ENCODE measurements at places on chromosomes 16 and 17.

GRCh38 chr16:49127103-49127502 is 154.5 kb downstream of the CBLN1 start:
- no peak for DNase-seq

DNA sequence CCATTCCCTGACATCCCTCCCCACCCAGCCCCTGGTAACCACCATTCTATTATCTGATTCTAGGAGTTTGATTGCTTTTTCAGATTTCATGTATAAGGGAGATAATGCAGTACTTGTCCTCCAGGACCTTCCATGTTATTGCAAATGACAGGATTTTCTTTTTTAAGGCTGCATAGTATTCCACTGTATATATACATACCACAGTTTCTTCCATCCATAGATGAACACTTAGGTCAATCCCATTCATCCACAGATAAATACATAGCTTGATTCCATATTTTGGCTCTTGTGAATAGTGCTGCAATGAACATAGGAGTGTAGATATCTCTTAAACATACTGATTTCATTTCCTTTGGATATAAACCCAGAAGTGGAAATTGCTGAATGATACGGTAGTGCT is 183.3 kb downstream of the CEP112 start:
- no peak for DNase-seq

GRCh38 chr17:8836821-8837562 is 30.5 kb downstream of the PIK3R6 start:
- no peak for DNase-seq

DNA sequence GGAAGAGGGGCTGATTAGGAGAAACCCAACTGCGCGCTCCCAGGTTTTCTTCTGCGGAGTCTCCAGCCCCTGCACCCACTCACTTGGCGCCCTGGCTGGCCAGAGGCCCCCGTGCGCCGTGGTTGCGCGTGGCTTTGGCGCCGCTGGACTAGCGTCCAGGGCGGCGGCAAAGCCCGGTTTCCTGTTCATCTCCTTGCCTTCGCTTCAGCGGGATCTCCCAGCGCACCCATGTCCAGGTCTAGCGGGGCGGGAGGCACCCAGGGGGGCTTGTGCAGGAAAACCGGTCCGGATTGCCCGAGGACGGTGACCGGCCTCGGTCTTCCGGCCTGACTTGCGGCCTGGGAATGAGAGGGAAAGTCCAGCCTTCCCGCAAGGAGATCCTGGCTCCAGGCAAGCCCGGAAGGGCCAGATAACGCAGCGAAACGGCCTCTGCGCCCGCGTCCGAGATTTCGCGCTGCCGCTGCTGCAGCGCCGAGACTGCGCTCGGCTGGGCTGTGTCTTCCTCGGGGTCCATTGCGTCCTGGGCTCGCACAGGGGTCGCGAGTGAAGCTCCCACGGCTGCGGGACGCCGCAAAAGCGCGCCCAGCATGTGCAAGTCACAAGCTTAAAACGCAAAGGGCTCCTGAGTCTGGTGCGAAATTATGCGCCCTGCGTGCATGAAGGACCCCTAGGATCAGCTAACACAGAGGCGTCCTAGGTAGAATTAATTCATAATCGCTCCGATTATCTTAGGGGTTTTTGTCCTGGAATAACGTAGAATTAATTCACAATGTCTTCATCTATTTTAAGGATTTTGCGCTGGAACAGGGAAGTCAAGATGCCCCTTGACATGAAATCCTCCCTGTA is 5.7 kb downstream of the FOXF1 start:
- peak; percentile 9 for DNase-seq

- DNase-seq = no peak
Observed at GRCh38 chr16:85083051-85083639, 29.1 kb downstream of the CIBAR2 start.

- peak; percentile 83 for DNase-seq
Observed at GRCh38 chr17:18248300-18248731, 10.2 kb downstream of the FLII start.

DNA sequence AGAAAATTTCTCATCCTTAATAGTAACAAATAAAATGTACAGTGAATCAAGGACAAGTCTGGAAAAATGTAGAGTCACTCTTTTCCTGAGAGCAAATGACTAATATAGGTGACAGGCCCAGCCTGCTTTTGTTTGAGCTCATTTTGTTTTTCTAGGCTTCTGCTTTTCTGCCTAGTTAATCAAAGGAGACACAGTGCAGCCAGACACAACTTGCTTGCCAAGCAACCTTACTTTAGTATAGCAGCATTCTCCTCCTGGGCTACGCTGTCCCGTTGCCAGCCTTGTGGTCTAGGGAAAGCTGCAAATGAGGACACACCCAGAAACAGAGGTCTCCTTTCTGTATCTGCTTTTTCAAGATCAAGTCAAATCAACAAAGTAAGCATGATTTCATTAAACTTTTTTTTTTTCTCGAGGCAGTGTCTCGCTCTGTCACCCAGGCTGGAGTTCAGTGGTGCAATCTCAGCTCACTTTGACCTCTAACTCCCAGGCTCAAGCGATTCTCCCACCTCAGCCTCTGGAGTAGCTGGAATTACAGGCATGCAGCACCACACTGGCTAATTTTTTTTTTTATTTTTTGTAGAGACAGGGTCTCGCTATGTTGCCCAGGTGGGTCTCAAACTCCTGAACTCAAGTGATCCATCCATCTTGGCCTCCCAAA is 17.2 kb downstream of the GINS3 start:
- DNase-seq = peak; percentile 71

GRCh38 chr16:56460101-56460500 is 8.7 kb downstream of the OGFOD1 start:
- peak; percentile 9 for DNase-seq

- peak; percentile 89 for DNase-seq
Observed at GRCh38 chr16:65117811-65118448, 3.9 kb downstream of the CDH11 start.

GRCh38 chr17:74186498-74186897 is 17.0 kb upstream of the RPL38 start:
- no peak for DNase-seq

DNA sequence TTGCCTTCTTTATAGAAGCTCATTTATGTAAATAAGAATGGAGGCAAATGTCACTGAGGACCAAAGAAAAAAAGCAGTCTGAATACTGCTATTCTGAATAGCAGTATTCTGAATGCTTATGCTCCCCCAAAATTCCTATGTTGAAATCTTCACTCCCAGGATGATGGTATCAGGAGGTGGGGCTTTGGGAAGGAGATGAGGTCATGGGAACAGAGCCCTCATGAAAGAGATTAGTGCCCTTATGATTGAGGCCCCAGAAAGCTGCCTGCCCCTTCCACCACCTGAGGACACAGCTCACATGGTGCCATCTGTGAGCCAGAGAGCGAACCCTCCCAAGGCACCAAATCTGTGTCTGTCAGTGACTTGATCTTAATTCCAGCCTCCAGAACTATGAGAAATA is 28.8 kb downstream of the HEATR6 start:
- DNase-seq = peak; percentile 11

- peak; percentile 17 for DNase-seq
Observed at GRCh38 chr17:43200127-43200526, 11.5 kb upstream of the TMEM106A start.

Measured in cardiac fibroblast (primary cell).